ENCODE measurements at places on chromosomes 5 and 9. TPM values are rescaled to one million over a fixed set of nuclear protein-coding genes. Genes with fewer than 3 reads are reported as not detected.

TAS2R1 gene
- not detected for total RNA-seq

INSL4 gene
- total RNA-seq: not detected

- H3K36me3 ChIP-seq: peaks cover 6% of the 10 kb centered on the region
- no peak for DNase-seq
- no peaks in the 10 kb centered on the region for H3K4me1 ChIP-seq
- no peak overlapping the region for H3K27ac ChIP-seq
- no peak overlapping the region for H3K4me3 ChIP-seq
- H3K27me3 ChIP-seq: peaks cover 5% of the 10 kb centered on the region
Measured at GRCh38 chr5:98603456-98603855, 170.0 kb upstream of the RGMB start.

- no peak for DNase-seq
- no peaks in the 10 kb centered on the region for H3K36me3 ChIP-seq
Measured at GRCh38 chr9:25412646-25413045, 265.6 kb downstream of the TUSC1 start.

GRCh38 chr5:29005386-29005785 lies 1967.0 kb upstream of the CDH9 start:
- H3K27me3 ChIP-seq: no peaks in the 10 kb centered on the region
- DNase-seq: no peak
- H3K4me1 ChIP-seq: no peaks in the 10 kb centered on the region
- no peak overlapping the region for H3K4me3 ChIP-seq
- no peaks in the 10 kb centered on the region for H3K36me3 ChIP-seq

DNA sequence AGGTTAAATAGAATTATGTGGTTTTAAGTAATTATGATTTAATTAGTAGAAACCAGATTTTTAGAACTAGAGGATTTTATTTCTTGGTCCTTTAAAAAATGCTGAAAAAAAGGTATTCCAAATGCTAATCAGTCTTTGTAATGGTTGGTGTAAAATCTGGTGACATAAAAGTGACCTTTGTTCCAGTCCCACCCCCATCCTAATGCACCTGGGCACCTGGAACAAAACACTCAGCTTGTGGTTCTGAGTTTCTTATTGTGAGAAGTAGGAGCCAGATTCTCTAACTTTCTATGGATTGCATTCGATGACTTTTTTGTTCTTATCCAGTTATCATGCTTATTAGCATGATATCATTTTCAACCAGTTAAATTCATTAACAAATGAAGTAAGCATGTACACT lies 115.1 kb upstream of the CTNND2 start:
- H3K36me3 ChIP-seq: no peaks in the 10 kb centered on the region
- H3K4me3 ChIP-seq: no peak overlapping the region
- no peak overlapping the region for H3K27ac ChIP-seq
- DNase-seq: no peak
- no peaks in the 10 kb centered on the region for H3K27me3 ChIP-seq

DNA sequence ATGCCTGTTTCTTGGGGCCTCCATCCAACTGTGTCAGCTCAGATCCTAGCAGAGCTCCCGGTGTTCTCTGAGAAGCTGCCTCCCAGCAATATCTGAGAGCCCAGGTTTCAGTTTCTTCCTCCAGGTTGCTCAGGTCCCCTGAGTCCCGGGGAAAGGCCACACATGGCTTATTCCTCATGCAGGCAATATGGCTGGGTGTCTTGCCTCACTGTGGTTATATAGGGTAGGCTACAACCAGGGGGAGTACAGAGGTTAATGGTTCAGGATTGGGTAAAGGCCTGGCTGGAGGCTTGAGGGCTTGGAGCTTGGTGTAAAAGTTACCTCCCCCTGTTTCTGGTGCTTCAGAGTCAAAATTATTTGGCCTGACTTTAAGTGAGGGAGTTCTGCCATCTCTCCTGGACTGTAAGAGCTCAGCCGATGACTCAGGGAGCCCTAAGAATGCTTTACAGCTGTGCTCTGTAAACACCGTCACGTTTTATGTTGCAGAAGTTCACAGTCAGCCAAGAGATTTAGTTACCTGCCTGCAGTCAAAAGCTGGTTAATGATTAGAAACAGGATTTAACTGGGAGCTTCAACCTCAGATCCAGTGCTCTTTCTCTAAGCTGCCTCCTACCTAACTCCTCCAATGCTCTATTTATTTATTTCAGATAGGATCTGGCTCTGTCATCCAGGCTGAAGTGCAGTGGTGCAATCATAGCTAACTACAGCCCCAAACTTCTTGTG lies 24.3 kb upstream of the UBAP2 start:
- H3K4me3 ChIP-seq: no peak overlapping the region
- no peak for DNase-seq
- no peaks in the 10 kb centered on the region for H3K4me1 ChIP-seq

ELP1 gene
- total RNA-seq: 38.8 TPM

TBC1D13 gene
- total RNA-seq: 29.9 TPM

CCNO gene
- total RNA-seq: not detected

DNA sequence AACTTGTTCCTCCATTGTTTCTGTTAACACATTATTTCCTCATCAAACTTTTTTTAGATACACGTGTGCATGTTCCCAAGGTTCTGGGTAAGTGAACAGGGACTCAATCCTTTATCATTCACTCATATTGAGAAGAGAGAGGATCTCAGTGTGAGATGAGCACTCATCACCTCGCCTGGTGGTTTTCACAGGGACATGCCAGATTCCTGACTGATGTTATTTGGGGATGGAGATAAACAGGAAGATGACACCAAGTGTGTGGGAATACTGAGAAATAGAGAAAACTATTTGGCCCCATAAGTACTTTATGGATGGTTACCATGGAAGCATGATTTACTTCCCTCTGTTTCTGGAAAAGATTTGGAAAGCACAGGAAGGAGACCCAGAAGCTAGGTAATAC lies 533.3 kb upstream of the DMAC1 start:
- no peak overlapping the region for H3K27ac ChIP-seq
- no peak overlapping the region for H3K4me3 ChIP-seq
- no peaks in the 10 kb centered on the region for H3K36me3 ChIP-seq
- peaks cover 11% of the 10 kb centered on the region for H3K27me3 ChIP-seq
- DNase-seq: no peak
- H3K4me1 ChIP-seq: no peaks in the 10 kb centered on the region

RUSC2 gene
- 1.5 TPM for total RNA-seq

DNA sequence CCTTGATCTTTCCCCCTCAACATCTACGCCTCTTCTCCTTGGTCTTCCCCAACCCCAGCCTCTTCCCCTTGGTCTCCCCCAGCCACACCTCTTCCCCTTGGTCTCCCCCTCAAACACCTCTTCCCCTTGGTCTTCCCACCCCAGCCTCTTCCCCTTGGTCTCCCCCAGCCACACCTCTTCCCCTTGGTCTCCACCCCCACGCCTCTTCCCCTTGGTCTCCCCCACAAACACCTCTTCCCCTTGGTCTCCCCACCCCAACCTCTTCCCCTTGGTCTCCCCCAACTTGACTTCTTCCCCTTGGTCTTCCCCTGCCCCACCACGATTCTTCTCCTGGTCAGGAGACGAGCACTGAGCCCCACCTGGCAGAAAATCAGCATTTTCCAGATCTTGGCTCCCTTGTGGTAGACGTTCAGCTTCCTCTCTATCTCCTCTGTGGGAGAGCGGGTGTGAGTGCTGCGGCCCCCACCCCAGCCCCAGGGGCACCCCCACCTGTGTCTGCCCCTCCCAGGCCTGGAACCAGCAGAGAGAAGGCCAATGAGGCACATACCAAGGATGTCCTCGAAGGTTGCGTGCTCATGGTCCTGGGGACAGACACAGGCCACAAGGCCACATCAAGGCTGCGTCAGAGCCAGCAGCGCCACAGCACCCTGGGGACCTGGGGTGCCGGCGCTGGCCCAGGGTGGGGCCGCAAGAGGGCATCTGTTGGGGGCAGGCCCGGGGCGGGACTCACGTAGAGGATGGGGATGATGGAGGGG lies 7.0 kb downstream of the NSMF start:
- H3K27me3 ChIP-seq: no peaks in the 10 kb centered on the region
- peak overlapping the region; percentile 83 for H3K27ac ChIP-seq
- peaks cover 33% of the 10 kb centered on the region for H3K4me1 ChIP-seq
- DNase-seq: no peak
- peak overlapping the region; percentile 51 for H3K4me3 ChIP-seq
- H3K36me3 ChIP-seq: peaks cover 10% of the 10 kb centered on the region
